ENCODE measurements at places on chromosomes 3 and 15. TPM values are rescaled to one million over a fixed set of nuclear protein-coding genes. Genes with fewer than 3 reads are reported as not detected.
A peak's percentile ranks its signal among the peaks of the same experiment; 100 is the strongest.

- no peak for DNase-seq
These were observed 7.3 kb downstream of the SSR3 start for GRCh38 chr3:156547637-156548036.

- DNase-seq = no peak
These were observed 246.3 kb downstream of the GOLGA6L6 start for GRCh38 chr15:20295238-20295811.

The KCNMB2 gene
- 1.6 TPM for total RNA-seq

GRCh38 chr15:26260517-26261133, 397.5 kb upstream of the ATP10A start:
- DNase-seq = no peak

The ADIPOQ gene
- total RNA-seq = 0.54 TPM

DNA sequence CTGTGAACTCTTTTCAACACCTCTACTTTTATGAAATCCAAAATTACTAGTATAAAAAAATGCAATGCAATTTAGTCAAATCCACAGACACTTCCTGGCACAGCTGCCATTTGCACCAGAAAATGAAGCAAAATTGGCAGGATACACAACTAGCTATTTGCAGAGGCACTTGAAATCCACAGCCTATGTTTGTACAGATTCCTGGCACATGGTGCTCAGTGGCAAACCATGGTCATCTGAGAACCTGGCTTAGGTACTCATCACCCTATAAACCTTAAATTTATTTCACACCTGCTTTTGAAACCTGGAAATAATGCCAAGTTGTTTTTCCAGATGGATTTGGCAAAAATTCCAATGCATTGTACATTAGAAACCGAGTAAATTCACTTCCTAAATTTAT, 20.2 kb upstream of the PPM1L start:
- no peak for DNase-seq

DNA sequence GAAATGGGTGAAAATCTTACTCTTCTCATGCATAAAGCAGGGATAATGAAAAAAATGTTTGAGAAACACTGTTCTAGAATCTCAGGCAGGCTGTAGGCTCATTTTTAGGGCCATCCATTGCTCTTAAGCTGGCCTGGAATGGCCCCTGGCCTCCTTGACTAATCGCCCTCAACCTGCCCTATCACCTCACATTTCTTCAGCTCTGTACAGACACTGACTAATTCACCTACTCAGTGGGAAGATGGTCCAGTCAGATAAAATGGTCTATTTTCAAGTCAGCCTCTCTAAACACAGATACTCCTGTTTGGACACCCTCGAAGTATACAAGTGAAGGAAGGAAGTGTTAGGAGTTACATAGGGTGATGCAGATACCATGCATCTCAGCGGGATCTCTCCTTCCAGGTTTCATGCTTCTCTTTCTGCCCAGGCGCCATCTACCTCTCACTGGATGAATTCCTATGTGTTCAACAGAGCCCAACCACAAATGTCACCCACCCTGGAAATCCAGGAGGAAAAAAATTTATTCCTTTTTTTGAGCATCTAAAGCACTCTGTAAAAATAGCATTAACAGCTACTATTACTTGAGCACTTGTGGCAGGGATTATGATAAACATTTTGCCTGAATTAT, 12.1 kb downstream of the FMN1 start:
- no peak for DNase-seq

The LRRC28 gene
- total RNA-seq = 24.4 TPM

The ALDH1A3 gene
- 36.4 TPM for total RNA-seq

DNA sequence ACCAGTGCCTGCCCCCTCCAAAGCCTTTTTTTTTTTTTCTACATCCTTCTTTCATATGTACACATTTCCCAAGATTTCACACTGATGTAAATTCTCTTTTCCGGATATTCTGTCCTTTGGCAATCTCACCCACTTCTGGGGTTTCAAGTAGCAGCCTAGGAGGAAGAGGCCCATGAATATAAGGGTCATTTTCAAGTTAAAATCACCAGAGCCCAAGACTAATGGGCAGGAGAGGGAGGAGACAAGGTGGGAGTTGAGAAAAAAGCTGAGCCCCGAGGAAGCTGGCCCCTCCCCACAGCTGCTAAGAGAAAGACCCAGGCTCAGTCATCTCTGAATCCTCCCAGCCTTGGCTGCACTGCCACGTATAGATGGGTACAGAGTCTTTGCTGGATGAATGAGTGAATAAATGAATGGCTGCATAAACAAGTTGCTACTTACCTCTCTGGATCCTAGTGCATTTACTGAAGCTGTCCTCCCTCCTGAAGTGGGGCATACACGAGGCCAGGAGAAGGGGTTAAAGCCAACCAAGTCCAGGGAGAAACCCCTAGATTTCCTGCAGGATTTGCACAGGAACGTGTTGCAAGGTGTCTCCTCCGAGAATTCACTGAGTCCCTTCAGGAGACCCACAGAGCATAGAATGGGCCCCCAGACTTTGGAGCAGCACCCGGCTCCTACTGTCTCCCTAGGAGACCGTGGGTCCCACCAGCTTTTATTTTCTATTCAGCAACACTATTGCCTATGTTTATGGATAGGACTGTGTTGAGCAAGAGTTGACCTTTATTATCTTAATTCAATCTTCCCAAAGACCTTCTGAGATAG, 100.8 kb upstream of the LIPC start:
- DNase-seq = no peak

The CCR2 gene
- total RNA-seq = 2.2 TPM

The TGM5 gene
- 0.28 TPM for total RNA-seq

DNA sequence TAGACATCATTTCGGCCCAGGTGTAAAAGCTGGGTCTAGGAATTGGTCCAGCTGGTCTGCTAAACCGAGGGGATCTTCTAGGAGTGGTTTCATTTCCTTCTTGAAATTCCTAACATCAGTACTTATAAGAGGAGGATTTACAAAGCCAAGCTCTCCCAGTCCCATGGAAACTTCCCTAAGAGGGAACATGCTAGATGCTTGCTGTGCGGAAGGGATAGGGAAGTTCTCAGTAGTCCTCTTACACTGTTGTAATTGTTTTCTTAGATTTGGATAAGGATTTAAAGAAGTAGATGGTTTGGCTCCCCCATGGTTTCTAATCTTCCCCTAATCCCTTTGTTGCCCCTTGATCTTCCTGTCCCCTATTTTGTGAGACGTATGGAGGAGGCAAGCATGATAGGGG, 89.7 kb upstream of the XCR1 start:
- DNase-seq = no peak

- DNase-seq = no peak
These were observed 52.6 kb downstream of the AGTR1 start for GRCh38 chr3:148750296-148750695.

DNA sequence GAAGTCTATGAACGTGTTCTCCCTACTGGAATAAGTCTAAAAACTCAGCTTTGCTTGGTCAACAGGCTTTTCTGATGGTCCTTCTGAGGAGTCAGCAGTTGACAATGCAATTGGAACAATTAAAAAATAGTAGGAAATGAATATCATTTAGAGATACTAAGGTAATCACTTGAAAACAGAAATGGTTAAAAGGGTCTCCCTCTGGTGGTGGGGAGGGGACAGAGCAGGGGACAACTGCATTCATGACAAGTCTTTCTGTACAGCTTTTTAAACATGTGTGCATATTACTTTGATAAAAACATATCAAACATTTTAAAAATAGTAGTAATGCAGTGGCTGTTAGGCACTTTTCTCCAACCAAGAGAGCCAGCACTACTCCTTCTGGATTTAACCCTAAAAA, 119.9 kb upstream of the FHIT start:
- DNase-seq = no peak

DNA sequence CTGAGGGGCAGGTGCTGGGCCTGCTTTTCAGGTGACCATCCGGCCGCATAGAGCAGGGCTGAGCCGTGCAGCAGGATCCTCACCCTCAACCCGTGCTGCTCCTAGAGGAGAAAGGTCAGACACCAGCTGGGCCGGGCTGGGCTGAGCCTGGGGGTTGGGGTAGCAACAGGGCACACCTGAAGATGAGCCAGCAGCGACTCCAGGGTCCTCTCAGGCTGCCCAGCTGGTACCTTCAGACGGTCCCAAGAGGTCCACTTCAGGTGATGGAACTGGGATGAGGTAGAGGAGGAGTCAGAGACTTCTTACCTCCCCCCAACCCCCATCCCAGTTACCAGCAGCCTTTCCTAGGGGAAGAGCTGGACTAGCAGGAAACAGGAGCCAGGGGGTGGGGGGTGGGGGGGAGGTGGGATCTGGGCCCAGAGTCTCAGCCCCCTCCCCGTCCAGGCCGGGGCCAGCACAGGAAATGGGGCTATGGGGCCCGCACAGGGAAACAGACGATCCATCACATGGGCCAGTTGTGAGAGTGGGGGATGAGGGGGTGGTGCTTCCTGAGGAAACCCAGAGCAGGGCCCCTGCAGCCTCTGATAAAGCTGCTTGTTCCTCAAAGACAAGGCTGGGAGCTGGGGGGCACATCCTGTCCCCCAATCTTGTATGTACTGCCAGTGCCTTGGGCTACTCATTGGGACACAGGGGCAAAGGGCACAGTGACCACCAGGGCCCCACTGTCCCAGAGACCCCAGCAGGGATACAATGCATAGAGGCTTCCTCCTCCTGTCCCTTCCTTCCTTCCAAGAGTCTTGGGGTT, 3.0 kb downstream of the INKA1 start:
- peak; percentile 70 for DNase-seq

The XXYLT1 gene
- total RNA-seq = 11.1 TPM

The FAM81A gene
- total RNA-seq = 1.8 TPM

The CD86 gene
- total RNA-seq = 5.8 TPM

DNA sequence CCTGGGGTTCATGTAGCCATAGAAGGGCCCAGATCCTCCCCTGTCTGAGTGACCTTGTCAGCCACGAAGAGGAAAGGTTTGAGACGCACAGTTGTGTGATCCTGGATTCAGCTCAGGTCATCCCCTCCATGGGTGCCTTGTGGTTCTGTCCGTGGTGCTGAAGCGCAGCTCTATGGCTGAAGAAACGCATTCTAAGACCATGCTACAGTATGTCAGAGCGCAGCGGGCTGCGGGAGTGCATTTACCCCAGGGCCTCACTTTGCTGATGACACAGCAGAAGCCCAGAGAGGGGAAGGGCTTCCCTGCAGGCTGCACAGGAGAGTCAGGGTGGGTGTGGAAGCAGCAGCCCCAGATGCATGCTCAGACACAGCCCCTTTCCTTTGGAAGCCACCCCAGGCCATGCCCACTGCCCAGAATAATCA, 68.8 kb upstream of the IQSEC1 start:
- DNase-seq = peak; percentile 46

The ACVR2B gene
- 4.8 TPM for total RNA-seq

- no peak for DNase-seq
These were observed 107.7 kb upstream of the RPL32 start for GRCh38 chr3:12948891-12949711.

DNA sequence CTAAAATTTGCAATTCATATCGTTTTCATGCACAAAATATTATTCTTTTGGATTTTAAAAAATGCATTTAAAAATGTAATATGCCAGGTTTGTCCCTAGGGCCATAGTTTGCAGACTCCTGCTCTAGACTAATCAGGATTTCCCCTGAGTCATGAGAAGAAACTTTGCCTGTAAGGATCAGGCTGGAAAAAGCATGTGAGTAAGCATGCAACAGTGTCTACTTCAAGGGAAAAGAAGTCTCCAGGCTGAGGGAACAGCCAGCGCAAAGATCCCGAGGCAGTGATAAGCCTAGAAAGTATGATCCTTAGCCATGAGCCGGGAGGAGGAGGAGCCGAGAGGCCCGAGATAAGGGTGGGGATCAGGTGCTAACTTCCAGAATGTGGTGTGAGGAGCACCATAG, 382.8 kb upstream of the CFAP20DC start:
- DNase-seq = no peak

DNA sequence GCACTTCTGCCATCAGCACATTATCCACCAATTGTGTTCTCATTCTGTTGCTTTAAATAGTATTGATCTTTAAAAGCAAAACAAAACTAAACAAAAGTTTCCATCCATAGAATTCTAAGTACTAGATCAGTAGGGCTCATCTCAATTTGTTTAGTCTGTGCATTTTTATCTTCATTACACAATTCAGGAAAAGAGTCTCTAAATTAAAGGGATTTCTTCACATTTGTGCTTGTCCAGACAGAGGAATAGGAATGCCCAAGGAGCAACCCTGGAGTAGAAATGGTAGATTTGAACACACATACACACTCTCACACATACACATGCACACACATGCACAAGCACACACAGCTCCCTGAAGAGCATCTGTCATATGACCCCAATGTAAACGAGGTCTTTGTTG, 21.4 kb downstream of the LMCD1 start:
- no peak for DNase-seq

GRCh38 chr15:38972831-38973230, 408.2 kb upstream of the RASGRP1 start:
- DNase-seq = no peak

- no peak for DNase-seq
These were observed 91.2 kb downstream of the AQP9 start for GRCh38 chr15:58229297-58229768.

The ANKRD63 gene
- not detected for total RNA-seq

DNA sequence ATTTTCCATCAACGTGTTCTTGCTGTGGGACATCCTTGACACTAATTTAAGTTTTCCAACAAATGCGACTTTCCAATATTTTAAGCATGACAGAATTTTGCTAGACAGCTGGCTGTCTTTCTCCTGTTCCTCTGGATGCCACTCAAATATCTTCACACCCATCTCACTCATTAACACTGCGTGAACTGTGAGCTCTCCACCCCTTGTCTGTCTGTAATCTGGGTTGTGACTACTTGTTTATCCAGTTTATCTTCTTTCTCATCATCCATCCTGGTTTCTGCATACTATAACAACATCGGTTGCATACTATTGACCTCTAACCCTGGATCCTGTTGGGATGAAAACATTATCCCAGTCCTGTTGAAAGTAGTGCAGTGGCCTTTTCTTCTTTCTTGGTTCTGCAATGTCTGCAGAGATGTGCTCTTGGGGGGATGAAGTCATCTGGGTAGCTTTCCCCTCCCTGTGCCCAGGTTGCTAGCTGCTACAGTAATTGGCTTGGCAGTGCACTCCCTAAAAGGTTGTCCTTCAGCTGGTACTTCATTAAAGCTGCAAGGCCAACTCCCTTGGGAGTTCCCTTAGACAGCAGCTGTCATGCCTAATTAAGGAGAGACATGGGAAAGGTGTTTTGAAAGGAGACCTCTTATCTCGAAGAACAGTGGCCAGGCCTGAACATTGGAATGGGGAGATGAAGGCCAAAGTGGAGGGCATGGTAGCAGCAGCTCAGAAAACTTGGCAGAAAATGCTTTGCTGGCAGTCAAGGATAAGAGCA, 24.7 kb downstream of the KAT2B start:
- no peak for DNase-seq

The IQCF2 gene
- total RNA-seq = not detected

- DNase-seq = peak; percentile 77
These were observed 110.3 kb downstream of the MYLK start for GRCh38 chr3:123773681-123774431.

GRCh38 chr3:30619318-30619717, 12.9 kb downstream of the TGFBR2 start:
- DNase-seq = no peak

- no peak for DNase-seq
These were observed 3.2 kb downstream of the UNC45A start for GRCh38 chr15:90938261-90938660.

GRCh38 chr3:30347679-30348216, 258.7 kb upstream of the TGFBR2 start:
- DNase-seq = no peak

GRCh38 chr3:172627057-172627809, 83.6 kb downstream of the NCEH1 start:
- DNase-seq = no peak

- DNase-seq = no peak
These were observed 92.5 kb upstream of the PFN2 start for GRCh38 chr3:150063237-150063636.

Data from sigmoid colon (tissue), 7 donors.